Smooth muscle cell of bladder (primary cell): ENCODE measurements at places on chromosomes 3 and 15. TPM values are rescaled to one million over a fixed set of nuclear protein-coding genes. Genes with fewer than 3 reads are reported as not detected.

The ATP13A5 gene
- not detected in 2 replicates for total RNA-seq

The TBL1XR1 gene
- total RNA-seq: 253 and 387 TPM in 2 replicates

The LRRC31 gene
- total RNA-seq: not detected in 2 replicates

The NANOGP8 gene
- 0.14 TPM in 1 of 2 replicates, not detected in the other for total RNA-seq

The MYH15 gene
- 0.57 and 0.92 TPM in 2 replicates for total RNA-seq

The STRIT1 gene
- not detected in 2 replicates for total RNA-seq

The MRPL47 gene
- total RNA-seq: 36.9 and 38.1 TPM in 2 replicates

The WDR93 gene
- total RNA-seq: under 0.01 and 0.14 TPM in 2 replicates

The COX5A gene
- 27.8 and 34.6 TPM in 2 replicates for total RNA-seq

The BOC gene
- 8.4 and 8.7 TPM in 2 replicates for total RNA-seq

The GAP43 gene
- total RNA-seq: 0.14 and 0.28 TPM in 2 replicates

The SPSB4 gene
- total RNA-seq: not detected in 2 replicates

The MESP1 gene
- total RNA-seq: 0.09 and 0.28 TPM in 2 replicates

The HYAL2 gene
- 49.8 and 80.7 TPM in 2 replicates for total RNA-seq

The CCR3 gene
- total RNA-seq: 0.09 TPM in 1 of 2 replicates, not detected in the other

The LDHAL6B gene
- total RNA-seq: not detected in 2 replicates

The SERPINI2 gene
- total RNA-seq: not detected in 2 replicates

The CSPG5 gene
- total RNA-seq: 0.18 and 0.28 TPM in 2 replicates

The REC114 gene
- total RNA-seq: not detected in 2 replicates

The CPN2 gene
- not detected in 2 replicates for total RNA-seq

The SPATA12 gene
- total RNA-seq: not detected in 2 replicates

The MCF2L2 gene
- total RNA-seq: 0.14 and 0.37 TPM in 2 replicates

The RASGRF1 gene
- under 0.01 TPM in 1 of 2 replicates, not detected in the other for total RNA-seq

The CHDH gene
- under 0.01 TPM in 2 replicates for total RNA-seq

The DNAH12 gene
- total RNA-seq: under 0.01 and 0.18 TPM in 2 replicates

The HYKK gene
- 2.1 and 2.5 TPM in 2 replicates for total RNA-seq

The RPN1 gene
- total RNA-seq: 546 and 573 TPM in 2 replicates

The NR2E3 gene
- total RNA-seq: 0.14 and 0.18 TPM in 2 replicates

The CTXN2 gene
- not detected in 2 replicates for total RNA-seq

The ERICH6 gene
- total RNA-seq: under 0.01 TPM in 1 of 2 replicates, not detected in the other

The GOLGA8Q gene
- 1.3 and 3.6 TPM in 2 replicates for total RNA-seq

The IL12A gene
- 0.43 and 1.6 TPM in 2 replicates for total RNA-seq

The GOLGA8N gene
- 3.1 and 4.4 TPM in 2 replicates for total RNA-seq

The CCDC54 gene
- total RNA-seq: not detected in 2 replicates

The ZNF385D gene
- 0.09 and 0.14 TPM in 2 replicates for total RNA-seq

The RHCG gene
- total RNA-seq: 0.09 and 0.14 TPM in 2 replicates

The ECT2 gene
- 12.0 and 14.9 TPM in 2 replicates for total RNA-seq

The ZIC1 gene
- total RNA-seq: not detected in 2 replicates

The A4GNT gene
- total RNA-seq: not detected in 2 replicates

The ZMYND10 gene
- 0.28 and 1.1 TPM in 2 replicates for total RNA-seq

The CLRN1 gene
- not detected in 2 replicates for total RNA-seq

The BFSP2 gene
- total RNA-seq: not detected in 2 replicates
